ENCODE measurements at places on chromosomes 12 and 14. TPM values are rescaled to one million over a fixed set of nuclear protein-coding genes. Genes with fewer than 3 reads are reported as not detected.

GRCh38 chr12:58673021-58673420 is 247.3 kb downstream of the LRIG3 start:
- no peak for DNase-seq

DNA sequence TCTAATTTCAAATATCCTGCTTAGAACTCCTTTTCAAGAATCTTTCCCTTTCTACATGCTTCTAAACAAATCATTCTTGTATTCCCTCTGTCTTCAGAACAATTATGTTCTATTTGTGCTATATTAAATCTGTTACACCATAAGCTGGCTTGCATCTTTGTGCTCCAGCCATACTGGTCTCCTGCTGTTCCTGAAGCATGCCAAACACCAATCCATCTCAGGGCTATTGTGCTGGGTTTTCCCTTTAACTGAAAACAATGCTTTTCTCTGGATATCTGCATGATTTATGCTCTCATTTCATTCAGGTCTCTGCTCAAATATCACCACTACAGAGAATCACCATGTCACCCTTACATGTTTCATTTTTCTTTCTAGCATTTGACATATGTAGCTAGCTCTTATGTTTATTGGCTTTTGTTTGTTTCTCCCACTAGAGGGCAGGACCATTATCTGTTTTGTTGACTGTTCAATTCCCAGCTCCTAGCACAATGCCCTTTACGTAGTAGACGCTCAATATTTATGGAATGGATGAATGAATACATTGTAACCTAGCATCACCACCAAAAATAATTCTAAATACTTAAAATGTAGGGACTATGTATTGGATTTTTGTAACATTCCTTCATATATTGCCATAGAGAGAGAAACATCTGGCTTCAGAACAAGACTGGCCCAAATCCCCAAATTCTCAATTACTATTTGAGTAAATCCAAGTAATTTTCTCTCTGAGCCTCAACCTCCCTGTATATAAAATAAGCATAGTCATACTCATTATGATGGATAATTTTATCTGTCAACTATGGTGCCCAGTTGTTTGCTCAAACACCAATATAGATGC is 302.0 kb upstream of the SYT1 start:
- DNase-seq: no peak

GRCh38 chr14:99177886-99178835 is 93.8 kb downstream of the BCL11B start:
- no peak for DNase-seq

DNA sequence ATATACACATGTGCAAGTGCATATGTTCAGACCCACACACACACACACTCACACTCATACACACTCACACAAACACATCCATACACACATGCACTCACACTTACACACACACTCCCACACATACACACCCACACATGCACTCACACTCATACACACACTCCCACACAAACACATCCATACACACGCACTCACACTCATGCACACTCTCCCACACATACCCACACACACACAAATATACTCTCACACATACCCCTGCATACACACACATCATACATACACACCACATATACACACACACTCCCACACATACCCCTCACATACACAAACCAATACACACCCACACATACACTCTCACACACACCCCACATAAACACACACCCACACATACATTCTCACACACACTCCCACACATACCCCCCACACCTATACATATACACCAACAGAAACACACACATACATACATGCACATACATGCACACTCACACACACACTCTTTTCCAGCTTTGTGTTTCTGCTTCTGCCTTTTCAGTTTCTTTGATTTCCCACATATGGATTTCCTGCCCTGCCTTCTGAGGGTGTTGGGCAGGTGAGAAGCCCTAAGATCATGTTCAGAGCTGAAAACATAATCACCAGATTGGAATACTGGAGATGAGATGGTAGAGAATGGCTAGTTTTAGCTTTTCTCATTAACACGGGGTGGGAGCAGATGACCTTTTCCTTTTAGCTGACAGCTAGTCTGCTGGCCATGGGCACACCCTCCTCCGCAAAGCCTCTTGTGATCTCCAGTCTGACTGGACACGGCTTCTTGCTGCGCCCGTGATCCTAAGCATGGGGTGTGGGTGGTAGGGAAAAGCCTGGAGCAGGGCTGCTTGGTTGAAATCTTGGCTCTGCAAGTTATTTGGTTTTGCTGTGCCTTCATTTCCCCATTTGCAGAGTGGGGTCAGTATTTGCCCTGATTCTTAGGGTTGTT is 214.0 kb downstream of the CHST11 start:
- DNase-seq: peak; percentile 31

- no peak for DNase-seq
Measured at GRCh38 chr14:24879661-24880386, 170.1 kb downstream of the STXBP6 start.

- no peak for DNase-seq
Measured at GRCh38 chr12:65655074-65655493, 169.2 kb upstream of the HMGA2 start.

DNA sequence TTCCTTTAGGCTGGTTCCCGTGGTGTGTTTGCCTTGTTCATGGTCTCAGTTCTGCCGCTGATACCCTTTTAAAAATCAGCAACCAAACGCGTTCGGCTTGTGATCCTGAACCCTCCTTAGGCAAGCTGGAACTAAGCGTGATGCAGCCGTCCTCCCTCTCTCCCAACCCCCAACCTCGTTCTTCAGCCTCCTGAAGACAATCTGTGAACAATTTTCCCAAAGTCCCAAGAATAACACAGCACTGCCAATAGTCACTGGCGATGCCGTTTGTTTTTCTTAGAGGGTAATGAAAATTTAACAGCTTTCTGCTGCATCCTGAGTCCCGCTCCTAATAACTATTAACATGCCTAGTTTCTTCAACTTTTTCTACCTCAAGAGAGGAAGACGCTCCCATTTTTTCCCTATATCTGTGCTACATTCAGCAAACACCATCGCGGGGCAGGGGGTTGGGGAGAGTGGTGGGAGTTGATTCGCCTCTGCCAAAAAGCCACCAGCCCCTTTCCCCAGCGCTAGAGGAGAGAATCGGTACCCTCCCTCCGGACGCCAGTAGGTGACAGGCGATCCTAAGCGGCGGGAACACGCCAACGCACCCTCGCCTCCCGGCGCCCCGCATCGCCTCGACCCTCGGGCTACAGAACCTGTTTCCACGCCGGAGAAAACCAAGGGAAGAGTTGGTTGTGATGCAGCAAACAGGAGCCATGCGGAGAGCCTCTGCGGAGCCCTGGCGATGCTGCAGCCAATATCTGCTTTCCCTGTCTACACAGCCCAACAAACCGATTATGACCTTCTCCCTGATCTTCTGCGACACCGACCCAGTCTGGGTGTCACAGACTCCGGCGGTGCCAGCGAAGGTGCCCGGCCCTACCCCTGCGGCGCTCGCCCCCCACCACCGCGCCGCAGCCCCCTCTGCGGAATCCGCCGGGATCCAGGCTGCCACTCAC is 752 bp downstream of the PRICKLE1 start:
- DNase-seq: no peak

Gene BIN2
- total RNA-seq: 93.6 TPM

DNA sequence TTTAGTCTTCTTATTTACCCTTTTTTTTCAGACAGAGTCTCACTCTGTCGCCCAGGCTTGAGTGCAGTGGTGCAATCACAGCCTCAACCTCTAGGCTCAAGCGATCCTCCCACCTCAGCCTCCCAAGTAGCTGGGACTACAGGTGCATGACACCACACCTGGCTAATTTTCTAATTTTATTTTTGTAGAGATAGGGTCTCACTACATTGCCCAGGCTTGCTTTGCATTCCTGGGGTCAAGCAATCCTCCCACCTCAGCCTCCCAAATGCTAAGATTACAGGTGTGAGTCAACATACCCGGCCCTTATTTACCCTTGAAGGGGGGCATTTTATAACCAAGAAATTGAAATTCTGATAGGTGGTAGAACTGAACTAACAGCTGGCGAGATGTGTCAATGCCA is 21.0 kb downstream of the HECTD4 start:
- DNase-seq: no peak

DNA sequence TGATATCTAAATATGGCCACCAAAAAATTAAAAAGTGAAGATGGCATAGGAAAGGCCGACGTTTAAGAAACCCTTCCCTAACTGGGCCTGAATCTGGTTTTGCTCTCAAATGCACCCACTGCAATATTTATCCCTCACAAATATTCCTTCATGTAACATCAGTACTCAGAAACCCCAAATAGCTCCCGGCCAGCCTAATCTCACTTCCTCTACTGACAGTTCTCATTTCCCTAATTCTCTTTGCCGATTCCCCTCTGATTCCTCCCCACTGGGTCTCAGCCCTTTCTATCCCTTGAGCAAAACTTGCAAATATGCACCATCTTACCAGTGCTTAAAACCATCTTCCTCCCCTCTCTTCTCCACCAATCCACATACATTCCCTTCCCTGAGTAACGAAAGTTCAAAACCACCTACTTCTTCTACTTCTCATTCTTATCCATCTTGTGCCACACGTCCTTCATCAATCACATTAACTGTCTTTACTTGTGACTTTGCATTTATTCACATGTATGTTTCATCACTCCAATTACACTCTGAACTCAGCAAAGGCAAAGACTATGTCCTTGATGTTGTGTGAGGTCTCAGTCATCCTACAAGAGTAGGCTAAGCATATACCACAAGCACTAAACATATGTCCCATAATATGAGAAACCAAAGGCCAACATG is 23.1 kb downstream of the KCNK10 start:
- DNase-seq: no peak
